NCI-H748 treated with DMSO at 0.1 percent for 48 hours (cell line): ENCODE measurements at places on chromosomes 2 and 18.

DNA sequence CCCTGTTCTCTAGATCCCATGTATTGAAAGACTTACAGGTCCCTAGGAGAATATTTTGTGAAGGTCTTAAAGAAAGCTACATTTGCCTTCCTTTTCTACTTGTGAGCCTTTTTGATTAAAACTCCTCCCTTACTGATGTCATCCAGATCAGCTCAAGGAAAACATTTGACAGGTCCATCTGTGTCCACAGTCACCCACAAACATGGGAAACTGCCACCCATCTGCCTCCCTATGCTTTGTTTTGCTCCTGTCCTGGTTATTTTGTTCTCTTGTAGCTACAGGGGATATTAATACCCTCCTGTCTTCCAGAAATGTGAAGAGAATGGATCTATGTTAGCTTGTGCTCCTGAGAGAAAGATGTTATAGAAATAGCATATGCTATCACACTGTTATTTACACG, 203.6 kb upstream of the GALNT5 start:
- no peak for DNase-seq

- no peak for DNase-seq
Observed at GRCh38 chr18:48417985-48418384, 8.8 kb upstream of the ZBTB7C start.

- DNase-seq, result no peak
Observed at GRCh38 chr2:209830722-209831465, 59.3 kb downstream of the UNC80 start.

GRCh38 chr2:55133467-55134315, 83.4 kb upstream of the RTN4 start:
- DNase-seq, result no peak

DNA sequence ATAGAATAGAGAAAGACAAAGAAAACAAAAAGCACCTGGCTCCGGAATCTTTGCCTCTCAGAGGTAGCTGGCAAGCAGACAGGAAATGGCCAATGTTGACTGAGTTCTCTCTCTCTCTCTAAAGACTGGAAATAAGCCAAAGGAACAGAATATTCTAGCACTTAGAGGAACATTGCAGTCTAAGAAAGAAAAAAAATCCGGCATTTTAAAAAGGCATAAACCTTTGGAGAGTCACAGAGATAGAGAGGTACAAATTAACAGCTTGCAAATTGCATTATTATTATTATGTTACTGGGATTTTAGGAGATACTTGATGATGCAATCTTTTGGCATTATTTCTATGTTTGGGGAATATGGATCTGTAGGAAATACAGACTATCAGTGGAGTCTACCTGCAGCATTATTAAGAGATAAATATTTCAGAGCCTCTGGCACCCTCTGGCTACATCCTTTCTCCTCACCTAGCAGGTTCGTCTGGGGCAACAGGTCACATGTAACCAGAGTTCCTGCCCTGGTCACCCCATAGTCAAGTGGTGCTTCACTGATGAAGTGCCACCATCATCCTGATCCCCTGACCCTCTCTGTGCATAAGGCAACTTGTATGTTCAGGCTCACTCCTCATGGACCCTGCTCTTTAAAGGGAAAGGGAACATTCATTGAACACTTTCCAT, 318.9 kb upstream of the ACVR2A start:
- peak; percentile 72 for DNase-seq

GRCh38 chr2:203859030-203859789, 8.4 kb upstream of the CTLA4 start:
- no peak for DNase-seq

- DNase-seq, result no peak
Observed at GRCh38 chr2:78439122-78439521, 586.4 kb upstream of the REG3G start.

DNA sequence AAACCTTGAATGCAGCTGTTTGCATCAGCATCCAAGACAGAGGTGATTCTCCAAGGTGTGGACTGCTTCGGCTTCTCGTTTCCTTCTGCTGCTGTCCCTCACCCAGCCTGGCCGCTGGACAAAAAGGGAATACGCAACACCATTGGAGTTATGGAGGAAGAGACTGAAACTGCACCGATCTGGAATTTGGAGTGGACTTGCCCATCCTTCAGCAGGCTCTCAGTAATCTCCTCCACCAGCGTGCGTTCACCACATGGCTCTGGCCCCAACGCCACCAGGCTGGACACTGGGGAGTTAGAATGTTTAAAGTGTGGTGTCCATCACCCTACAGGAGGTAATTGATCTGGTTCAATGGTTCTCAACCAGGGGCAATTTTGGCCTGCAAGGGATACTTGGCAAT, 41.4 kb upstream of the ID2 start:
- no peak for DNase-seq
